ENCODE measurements at places on chromosomes 2 and 18.

GRCh38 chr18:36620788-36621187 is 208.0 kb downstream of the TPGS2 start:
- DNase-seq = no peak

DNA sequence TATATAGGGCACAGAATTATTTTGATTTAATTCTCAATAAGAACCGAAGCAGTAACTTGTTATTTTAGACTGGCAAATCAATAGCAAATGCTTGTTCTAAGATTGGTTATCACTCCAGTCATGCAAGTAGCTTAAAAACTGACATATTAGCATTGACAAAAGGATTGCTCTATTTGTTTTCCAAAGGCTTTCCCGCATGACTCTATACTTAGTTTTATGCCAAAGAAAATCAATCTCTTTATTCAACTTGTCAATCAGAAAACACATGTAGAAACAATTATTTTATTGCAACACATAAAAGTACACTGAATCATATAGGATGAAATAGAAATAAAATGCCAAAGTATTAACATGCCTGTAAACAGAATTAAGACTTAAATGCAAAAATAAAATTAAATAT is 108.4 kb downstream of the AFF3 start:
- no peak for DNase-seq

- DNase-seq = no peak
These were observed 285.4 kb downstream of the NRXN1 start for GRCh38 chr2:50746526-50746925.

- DNase-seq = no peak
These were observed 59.9 kb downstream of the ADI1 start for GRCh38 chr2:3459185-3460015.

All from effector memory CD4-positive, alpha-beta T cell (primary cell).